ENCODE measurements at places on chromosomes 1 and 21. TPM values are rescaled to one million over a fixed set of nuclear protein-coding genes. Genes with fewer than 3 reads are reported as not detected.

VSIG8 gene
- 8.2 TPM for total RNA-seq

RHBDL2 gene
- 2.2 TPM for total RNA-seq

DNA sequence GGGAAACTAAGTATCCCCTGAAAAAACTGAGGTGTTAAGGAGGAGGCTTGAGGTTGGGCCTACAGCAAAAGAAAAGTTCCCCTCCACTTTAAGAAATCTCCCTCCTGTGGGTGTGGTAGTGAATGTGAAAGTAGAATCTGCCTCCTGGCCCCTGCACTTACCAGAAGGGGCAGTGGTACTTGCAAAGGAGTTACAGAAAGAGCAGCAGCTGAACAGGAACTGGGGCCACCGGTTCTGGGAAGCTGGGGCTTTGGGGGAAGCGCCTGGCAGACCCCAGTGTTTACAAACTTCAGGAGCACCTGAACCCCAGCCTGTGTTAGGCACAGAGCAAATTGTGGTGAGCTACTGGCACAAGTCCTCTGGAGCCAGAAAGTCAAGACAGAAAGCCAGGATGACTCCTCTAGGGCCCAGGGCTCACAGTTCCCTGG, 250.2 kb upstream of the FGGY start:
- DNase-seq, result no peak

DNA sequence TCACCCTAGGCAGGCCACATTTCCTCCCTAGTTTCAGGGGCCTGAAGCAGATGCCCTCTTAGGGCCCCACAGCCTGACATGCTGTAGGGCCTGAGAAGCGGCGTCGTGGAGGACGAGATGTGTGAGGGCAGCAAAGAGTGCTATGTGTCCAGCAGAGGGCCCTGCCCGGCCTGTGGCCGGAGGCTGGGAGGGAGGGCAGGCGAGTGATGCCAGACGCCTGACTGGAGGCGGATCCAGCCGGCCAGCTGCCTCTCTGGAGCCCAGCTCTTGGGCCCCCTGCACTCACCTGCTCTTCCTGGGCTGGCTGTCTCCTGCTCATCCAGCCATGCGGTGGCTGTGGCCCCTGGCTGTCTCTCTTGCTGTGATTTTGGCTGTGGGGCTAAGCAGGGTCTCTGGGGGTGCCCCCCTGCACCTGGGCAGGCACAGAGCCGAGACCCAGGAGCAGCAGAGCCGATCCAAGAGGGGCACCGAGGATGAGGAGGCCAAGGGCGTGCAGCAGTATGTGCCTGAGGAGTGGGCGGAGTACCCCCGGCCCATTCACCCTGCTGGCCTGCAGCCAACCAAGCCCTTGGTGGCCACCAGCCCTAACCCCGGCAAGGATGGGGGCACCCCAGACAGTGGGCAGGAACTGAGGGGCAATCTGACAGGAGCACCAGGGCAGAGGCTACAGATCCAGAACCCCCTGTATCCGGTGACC, at the start of gene GPR37L1:
TSS of gene GPR37L1 (plus strand) at position 279 of the 697 bp plus-strand sequence. CDS start at position 326, 47 bp downstream.
- DNase-seq, result no peak

- DNase-seq, result no peak
Observed at GRCh38 chr1:221141096-221141495, 261.9 kb downstream of the HLX start.
